ENCODE measurements at places on chromosomes 12 and 14.

GRCh38 chr14:54387328-54387727 lies 9.5 kb upstream of the CDKN3 start:
- DNase-seq: no peak

GRCh38 chr12:49070971-49071370 lies 1.2 kb upstream of the RHEBL1 start:
- no peak for DNase-seq

GRCh38 chr14:100770605-100771120 lies 44.0 kb downstream of the DLK1 start:
- no peak for DNase-seq

GRCh38 chr12:53464685-53465418 lies 12.9 kb downstream of the PCBP2 start:
- no peak for DNase-seq

DNA sequence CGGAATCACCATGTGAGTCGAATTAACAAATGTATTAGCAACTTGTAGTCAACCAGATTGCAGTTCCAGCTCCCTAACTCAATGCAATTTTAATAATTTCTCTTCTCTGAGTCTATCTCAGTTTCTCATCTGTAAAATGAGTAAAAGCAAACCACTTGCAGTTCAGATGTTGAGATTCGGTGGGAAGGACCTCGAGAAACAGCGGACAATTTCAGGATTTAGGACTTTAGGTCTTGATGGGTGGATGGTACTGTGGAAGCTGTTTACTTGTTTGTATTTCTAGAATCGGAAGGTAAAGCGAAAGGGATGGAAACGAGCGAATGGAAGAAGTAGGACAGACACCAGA lies 510 bp upstream of the TTC8 start:
- DNase-seq: no peak

DNA sequence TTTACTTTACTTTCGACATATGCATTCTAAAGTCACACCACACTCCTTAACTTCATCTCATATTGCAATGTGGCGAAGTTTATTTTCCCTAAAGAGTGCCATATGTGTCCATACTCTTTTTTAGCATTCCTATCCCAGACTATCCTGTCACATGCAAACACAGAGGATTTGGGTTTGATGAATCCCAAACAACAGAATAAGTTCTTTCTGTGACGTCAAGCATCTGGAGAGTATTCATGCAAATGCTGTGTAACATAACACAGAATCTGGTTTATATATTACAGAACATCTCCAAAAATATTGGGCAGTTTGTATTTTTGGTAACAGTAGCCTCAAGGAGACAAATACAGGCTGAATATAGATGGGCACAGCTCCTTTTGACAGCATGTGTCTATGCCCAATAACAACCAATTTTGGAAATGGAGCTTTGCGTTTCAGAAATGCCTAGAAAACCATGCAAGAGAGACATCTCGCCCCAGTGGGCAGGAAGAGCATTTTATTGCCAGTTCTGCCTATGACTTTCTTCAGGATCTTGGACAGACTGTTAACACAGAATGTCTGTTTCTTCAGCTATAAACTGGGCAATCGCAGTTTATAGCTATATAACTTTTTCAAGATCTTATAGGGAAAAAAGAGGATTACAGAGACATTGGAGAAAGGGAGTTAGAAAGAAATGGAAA lies 190.8 kb downstream of the ADAMTS20 start:
- DNase-seq: no peak

- DNase-seq: no peak
Observed at GRCh38 chr12:3571323-3571722, 80.3 kb downstream of the PRMT8 start.

DNA sequence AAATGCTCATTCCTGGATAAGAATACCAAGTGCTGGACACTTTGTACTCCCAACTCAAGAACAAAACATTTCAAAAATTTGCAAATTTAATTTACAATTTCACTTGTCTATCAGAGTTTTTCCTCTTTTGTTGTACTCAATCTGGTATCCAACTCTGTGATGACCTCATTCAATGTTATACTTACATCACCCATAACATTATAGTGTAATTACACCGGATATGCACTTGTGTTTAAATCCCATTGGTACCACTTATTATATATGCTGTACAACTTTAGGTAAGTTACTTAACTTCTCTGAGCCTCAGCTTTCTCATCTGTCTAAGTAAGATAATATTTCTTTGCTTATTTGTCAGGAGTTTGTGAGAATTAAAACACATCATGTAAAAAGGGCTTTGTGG lies 76.6 kb upstream of the KCNJ8 start:
- DNase-seq: no peak

- no peak for DNase-seq
Observed at GRCh38 chr12:1949771-1950470, 31.5 kb upstream of the CACNA2D4 start.

DNA sequence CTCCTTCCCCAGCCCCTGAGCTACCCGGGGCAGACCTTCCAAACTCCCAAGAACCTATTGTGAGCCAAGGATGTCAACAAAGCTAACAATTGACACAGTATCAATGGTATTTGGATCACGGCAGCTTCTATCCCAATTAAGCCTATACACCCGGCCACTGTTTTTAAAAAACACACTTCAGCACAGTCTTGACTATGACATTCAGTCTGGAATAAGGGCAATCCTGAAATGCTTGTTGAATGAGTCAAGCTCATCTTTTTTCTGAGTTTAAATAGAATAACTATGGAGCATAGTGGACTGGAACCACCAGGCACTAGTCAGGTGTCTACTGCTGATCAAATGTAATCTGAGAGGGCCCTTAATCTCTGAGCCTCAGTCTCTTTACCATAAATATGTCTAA lies 5.7 kb downstream of the DENND5B start:
- no peak for DNase-seq

- DNase-seq: no peak
Observed at GRCh38 chr14:68896132-68896531, 83.0 kb downstream of the ACTN1 start.

DNA sequence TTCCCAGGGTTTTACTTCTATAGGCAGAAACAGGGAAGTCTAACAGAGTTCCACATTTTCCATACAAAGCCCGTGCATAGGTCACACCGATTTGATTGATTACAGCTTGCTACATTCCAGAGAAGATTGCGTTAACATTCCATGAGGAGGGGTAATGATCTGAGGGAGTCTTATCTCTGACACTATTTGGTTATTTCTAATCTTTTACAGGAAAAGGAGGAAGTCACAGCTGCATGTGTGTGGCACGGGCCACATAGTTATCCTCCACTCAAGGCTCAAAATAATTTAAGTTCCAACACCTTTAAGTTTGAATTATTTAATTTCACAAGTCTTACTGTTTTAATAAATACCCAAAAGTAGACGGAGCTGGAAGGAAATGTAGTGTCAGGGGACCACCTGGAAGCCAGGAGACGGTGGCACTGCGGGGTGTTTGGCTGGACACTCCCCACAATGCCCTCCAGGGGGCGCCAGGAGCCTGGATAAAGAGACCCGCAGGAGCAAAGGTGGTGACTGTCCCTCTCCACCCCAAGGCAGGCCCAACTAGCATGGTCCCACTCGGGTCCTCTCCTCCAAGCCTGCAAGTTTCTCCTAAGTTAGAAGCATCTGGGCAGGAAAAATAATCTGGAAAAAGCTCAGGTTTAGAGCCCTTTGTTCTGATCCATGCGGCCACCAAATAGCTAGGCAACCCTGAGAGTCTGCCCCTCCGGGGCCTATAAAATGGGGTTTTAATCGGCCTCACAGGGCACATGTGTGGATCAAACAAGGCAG lies 20.2 kb downstream of the KRT8 start:
- peak; percentile 62 for DNase-seq

- DNase-seq: no peak
Observed at GRCh38 chr14:85409481-85410210, 120.3 kb upstream of the FLRT2 start.

- DNase-seq: no peak
Observed at GRCh38 chr12:119592232-119592631, 1.3 kb upstream of the TMEM233 start.

DNA sequence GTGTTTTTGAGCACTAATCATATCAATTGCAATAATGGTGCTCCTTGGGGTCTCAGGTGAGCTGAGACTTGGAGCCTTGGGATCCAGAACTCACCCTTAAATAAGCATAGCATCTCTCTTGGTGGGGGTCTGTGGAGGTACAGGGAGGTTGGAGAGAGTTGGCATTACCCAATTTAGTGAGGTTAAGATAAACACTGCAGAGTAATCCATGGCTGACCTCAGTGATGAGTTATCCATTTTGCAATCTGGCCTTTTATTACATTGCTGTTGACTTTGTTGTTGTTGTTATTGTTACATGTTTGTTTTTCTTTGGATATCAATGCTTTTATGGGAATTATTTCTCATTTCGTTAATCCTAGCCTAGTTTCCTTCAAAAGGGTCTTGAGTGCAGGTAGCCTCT lies 373.3 kb downstream of the NRXN3 start:
- DNase-seq: no peak

DNA sequence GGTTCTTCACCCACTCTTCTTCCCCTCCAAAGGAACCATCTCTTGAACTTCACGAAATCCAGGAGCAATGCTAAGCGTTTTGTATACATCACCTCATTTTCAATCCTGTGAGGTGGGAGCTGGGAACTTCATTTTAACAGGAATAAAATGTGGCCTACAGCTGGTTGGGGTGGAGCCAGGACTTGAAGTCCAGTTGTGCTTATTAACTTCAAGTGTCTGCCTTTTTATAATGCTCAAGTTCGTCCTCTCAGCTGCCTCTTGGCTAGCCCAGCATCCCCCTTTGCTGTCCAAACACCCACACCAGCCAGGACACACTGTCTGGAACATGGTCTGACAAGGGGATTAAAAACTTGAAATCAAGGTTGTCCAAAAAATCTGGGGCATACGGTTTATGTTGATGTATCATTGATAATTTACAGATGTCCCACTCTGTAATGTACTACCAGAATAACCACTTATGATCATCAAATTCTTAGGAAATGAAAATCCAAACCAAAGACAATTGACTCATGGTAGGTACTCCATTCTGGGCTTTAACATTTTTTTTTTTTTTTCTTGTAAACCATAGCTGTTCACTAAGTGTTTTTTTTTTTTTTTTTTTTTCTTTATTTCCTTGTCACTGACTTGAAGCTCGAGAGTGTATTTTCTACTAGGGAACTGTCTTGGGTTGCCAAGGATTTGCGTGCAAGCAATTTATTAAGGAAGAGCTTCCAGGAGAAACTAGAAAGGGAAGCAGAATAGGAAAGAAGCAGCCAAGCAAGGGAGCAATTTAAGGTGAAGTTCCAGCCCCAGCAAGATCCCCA lies 252.3 kb downstream of the EFCAB11 start:
- DNase-seq: no peak

GRCh38 chr12:6813363-6813762 lies 8.3 kb upstream of the GPR162 start:
- DNase-seq: no peak

DNA sequence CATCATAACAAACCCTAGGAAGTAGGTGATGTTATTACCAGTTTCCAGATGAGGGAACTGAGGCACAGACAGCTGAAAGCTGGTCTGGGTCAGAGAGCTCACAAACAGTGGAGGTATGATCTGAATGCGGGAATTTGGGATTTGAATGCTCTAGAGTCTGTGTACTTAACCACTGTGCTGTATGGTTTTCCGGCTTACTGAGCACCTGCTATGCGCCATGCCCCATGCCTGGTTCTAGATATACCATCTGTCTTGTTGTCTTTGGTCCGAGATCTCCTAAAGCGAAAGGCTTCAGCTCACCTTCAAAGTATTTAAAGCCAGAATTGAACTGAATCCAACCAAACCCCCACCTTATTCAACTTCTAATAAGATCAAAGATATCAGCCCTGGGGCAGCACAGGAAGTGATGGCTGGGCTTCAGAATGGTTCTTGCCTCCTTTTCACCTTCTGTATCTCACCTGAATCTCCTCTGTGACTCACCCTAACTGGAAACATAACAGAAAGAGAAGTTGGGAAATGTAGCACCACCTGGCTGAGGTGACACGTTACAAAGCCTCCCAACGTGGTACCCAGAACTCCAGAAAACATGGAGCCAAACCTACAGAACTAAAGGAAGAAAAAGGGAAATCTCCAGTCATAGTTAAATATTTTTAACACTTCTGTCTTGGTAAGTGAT lies 54.3 kb downstream of the PRMT8 start:
- DNase-seq: no peak

- no peak for DNase-seq
Observed at GRCh38 chr14:52848626-52849025, 57.2 kb upstream of the GNPNAT1 start.

GRCh38 chr12:69616025-69616424 lies 5.3 kb upstream of the LRRC10 start:
- no peak for DNase-seq

DNA sequence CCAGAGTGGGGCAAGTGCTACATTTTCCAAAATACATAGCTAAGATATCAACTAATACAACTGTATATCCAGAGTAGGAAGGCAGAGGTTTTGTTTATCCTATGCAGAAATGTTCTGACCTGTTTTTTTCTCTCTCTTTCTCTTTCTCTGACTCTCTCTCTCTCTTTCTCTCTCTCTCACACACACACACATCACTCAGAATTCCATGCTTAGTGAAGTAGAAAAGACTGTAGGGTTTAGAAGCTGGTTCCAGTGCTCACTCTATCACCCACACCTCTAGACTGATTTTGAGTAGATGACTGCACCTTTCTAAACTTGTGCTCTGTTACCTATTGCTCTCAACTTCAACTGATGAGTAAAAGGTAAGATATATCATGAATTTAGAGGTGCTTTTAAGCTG lies 356.7 kb downstream of the LRIG3 start:
- DNase-seq: no peak

DNA sequence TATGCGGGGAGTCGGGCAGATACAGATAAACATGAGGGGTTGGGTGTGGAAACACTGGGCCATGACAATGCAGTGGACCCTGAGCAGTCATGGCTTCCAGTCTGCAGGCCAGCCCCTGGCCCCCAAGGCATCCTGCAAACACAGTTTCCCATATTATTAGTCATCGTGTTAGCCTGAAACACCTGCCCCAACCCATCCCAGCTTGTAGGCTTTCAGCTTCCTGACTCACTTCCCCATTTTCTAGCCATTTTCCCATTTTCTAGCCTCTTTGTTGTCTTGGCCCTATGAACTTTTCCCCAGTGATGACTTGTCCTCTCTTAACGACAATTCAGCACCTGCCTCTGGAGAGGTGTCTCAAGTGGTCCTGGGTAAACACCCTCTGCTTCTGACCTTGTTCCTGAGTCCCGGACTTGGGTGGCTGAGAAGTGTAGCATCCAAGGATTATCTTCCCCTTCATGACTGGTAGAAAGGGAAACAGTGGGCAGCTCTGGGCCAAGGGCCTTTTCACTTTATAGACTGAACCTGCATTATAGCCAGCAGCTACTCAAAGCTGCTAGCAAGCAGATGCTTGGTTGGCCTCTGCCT lies 4.3 kb upstream of the PGF start:
- DNase-seq: no peak

- DNase-seq: no peak
Observed at GRCh38 chr12:79991586-79991985, 56.7 kb upstream of the PPP1R12A start.

DNA sequence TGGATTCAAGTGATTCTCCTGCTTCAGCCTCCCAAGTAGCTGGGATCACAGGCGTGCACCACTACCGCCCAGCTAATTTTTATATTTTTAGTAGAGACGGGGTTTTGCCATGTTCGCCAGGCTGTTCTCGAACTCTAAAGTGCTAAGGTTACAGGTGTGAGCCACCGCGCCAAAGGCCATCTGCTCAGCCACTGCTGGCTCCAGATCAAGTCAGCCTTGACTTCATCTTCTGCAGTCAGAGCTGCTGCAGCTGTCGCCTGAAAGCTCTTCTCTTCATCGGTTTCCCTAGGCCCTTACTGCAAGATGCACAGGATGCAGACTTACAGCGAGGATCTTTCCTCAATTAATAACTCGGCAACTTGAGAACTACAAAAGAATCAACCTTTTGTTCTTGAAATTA lies 66.8 kb downstream of the CLIP1 start:
- no peak for DNase-seq

- no peak for DNase-seq
Observed at GRCh38 chr12:4089121-4089606, 184.4 kb upstream of the CCND2 start.
